ENCODE measurements at places on chromosomes 16 and 17.

DNA sequence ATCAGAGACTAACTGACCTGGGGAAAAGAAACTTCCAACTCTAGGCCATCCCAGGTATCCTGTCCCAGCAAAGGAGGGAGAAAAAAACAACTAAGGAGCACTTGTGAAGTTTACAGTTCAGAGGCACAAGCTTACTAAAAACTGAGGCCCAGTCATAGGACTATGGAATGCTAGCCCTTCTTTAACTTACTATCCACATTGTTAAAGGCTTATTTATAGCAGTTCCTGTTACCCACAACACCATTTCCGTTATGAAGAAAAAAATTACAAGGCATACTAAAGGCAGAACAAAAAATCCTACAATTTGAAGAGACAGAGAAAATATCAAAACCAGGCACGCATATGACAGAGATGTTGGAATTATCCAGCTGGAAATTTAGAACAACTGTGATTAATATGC lies 159.1 kb downstream of the CDH11 start:
- no peak for DNase-seq

DNA sequence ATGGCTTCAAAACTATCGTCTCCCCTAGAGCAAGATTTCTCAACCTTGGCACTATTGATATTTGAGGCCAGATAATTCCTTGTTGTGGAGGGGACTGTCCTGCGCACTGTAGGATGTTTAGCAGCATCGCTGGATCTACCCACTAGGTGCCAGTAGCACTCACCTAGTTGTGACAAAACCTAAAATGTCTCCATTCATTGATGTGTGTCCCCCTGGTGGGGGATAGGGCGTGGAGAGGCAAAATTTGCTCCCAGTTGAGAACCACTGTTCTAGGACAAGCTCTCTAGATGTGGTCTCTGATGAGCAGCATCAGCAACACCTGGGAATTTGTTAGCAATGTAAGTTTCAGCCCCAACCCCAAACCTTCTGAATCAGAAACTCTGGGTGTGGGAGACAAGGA lies 259.0 kb downstream of the XYLT1 start:
- DNase-seq, result no peak

DNA sequence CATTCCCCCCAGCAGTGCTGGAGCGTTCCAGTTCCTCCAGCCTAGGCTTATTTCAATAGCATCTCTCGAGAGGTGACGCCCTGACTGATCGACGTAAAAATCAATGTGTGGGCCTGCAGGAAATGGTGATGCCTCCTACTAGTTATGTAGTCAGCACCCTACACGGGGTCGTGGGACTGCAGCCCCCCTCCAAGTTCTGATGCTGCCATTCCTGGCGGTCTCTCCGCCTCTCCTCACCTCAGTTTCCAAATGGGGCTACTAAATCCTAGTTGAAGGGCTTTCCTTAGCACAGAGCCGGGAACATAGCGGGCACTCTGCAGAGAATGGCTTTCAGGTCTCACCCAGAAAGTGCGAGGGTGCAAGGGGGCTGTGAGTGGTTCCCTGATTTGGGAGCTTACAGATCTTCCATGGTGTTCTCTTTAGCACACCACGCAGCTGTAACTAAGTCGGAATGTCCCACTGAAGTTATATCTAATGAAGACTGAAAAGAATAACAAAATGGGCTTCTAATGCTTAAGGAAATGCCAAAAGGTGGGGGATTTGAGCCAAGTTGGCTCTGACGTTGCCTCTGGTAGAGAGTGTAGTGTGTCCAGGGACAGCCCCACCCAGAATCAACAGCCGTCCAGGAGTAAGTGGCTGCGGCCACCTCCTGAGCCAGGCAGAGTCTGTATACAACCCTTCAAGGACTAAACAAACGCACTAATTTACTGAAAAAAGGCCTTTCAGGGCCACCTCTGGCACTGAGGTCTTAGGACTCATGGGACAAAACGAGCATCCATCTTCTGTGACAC lies 299.7 kb upstream of the FOXF1 start:
- DNase-seq, result no peak

- peak; percentile 41 for DNase-seq
These were observed 23.2 kb downstream of the DYNC1LI2 start for GRCh38 chr16:66728117-66728787.

DNA sequence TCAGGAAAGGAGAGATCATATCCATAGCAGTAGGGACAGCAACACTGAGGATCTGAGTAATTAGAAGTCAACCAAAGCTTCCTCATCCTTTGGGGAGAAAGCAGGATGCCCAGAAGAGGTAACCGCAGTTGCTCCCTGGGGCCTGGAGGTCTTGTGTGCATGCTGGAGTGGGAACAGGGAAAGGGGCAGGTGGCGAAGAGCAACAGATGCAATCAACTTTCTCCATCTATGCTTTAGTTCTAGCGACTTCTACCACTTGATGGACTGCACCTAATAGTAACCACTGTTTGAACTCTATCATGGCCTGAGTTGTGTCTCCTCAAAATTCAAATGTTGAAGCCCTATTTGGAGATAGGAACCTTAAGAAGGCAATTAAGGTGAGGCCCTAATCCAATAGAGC lies 503.8 kb downstream of the NPIPA7 start:
- DNase-seq, result no peak

- peak; percentile 22 for DNase-seq
These were observed 19.7 kb downstream of the G6PC1 start for GRCh38 chr17:42920106-42920900.

GRCh38 chr17:65542610-65543009 lies 18.8 kb downstream of the AXIN2 start:
- DNase-seq, result no peak

DNA sequence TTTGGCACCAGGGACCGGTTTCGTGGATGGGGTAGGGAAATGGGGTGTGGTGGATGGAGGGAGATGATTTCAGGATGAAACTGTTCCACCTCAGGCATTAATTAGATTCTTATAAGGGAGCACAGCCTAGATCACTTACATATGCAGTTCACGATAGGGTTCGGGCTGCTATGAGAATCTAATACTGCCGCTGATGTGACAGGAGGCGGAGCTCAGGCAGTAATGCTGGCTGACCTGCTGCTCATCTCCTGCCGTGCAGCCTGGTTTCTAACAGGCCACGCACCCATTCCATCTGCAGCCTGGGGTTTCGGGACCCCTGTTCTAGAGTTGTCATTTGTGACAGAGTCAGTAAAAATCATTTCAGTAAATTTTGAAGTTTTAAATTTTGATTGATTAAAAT lies 99.7 kb downstream of the CHD9 start:
- peak; percentile 46 for DNase-seq

DNA sequence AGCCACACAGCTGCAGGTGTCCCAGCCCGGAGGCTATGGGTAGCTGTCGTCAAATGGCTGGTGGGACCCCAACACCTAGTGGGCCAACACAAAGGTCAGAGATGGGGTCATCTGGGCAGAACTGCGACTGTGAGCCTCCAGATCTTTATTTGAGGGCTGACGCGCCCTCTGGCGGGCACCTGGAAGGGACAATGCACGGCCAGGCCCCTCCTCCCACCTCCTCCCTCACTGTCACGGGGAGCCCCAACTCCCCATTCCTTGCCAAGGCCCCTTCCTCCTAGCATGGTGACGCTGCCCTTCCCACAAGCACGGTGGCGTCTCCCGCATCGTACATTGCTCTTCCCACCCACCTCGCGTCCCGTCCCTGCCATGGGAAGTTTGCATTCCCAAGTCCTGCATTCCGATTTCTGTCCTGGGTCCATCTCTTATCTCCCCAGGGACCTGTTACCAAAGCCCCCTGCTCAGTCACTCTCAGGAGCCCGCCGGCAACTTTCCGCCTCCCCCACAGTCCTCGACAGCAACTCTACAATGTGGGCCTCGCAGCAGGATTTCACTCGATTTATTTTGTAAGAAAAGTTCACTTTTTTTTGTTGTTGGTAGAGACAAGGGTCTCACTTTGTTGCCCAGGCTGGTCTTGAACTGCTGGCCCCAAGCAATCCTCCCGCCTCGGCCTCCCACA lies 1.0 kb downstream of the TLE7 start:
- DNase-seq, result no peak

GRCh38 chr17:1627982-1628855 lies at the start of gene SLC43A2:
Gene SLC43A2 (minus strand): TSS chr17:1628834. CDS start chr17:1627874, 960 bp downstream.
- DNase-seq, result peak; percentile 54

DNA sequence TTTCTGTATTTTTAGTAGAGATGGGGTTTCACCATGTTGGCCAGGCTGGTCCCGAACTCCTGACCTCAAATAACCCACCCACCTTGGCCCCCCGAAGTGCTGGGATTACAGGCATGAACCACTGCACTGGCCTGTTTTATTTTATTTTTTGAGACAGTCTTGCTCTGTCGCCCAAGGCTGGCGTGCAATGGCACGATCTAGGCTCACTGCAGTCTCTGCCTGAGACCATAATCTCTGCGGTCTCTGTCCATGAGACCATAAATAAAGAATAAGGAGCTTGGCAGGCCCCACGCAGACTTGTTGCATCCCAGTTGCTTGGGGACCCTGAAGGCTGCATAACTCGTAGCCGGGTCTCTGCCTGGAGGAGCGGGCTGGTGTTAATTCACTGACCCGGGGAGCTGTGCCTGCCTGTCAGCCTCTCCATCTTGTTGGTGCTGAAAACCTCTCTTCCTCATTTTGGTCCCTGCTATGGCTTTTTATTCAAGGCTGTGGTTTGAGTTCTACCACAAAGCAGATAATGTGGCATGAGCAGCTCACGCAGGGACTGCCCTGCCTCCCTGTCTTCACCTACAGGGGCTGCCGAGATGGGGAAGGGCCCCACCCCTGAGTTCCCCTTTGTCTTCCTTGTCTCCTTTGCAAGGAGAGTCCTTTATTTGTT lies 82.1 kb downstream of the MSI2 start:
- no peak for DNase-seq

DNA sequence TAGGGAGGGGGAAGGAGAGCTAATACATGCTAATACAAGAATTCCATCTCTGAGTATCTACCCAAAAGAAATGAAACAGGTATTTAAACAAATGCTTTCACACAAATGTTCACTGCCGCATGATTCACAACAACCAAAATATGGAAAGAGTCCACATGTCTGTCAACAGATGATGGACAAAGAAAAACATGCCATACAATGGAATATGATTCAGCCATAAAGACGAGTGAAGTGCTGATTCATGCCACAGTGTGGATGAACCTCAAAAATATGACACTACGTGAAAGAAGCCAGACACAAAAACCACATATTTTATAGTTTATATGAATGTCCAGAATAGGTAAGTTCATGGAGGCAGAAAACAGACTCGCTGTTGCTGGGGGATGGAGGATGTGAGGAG lies 321.4 kb downstream of the FOXL1 start:
- no peak for DNase-seq

DNA sequence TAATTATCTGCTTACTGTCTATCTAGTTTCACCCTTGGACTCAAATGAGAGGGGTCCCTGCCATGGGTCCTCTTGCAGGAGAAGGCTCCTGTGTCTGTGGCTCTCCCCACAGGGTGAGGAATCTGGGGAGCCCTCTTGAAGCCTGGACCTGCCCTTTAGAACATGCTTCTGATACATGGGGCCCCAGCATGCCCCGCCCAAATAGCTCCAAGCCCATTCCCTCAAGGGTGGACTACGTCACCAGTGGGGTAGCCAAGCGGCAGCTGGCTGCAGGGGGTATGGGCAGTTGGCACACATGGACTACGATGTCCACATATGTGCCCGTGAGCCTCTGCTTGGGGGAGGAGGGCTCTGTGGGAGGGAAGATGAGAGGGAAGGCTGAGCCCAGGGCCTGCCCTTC lies 39.3 kb downstream of the ARHGAP27 start:
- DNase-seq, result no peak

GRCh38 chr17:74892013-74892841 lies 1.2 kb downstream of the FADS6 start:
- peak; percentile 11 for DNase-seq

GRCh38 chr16:30458561-30459394 lies 13.1 kb upstream of the SEPHS2 start:
- DNase-seq, result no peak

GRCh38 chr17:78925662-78926555 lies 722 bp upstream of the TIMP2 start:
- no peak for DNase-seq

- DNase-seq, result no peak
These were observed 2.4 kb upstream of the TMEM204 start for GRCh38 chr16:1530883-1531637.

GRCh38 chr16:10868104-10868595 lies 8.9 kb upstream of the CIITA start:
- DNase-seq, result no peak

DNA sequence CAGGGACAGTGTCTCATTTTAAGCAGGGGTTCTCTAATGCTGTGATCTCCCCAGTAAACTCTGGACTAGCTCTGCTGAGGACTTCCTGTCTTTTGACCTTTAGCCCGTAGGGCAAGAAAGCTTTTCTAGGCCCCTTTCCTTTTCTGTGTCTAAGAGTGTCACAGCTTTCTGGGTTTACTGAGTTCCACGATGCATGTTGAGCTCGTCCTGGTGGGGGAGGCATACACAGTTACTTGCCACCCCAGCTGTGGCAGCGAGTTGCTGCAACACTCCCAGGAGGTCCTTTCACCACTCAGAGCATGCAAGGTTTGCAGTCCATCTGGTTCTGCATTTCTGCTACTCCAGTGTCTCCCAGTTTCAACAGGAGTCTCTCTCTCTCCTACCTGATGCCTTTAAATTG lies 23.7 kb downstream of the NOD2 start:
- DNase-seq, result no peak

- DNase-seq, result no peak
These were observed 11.8 kb downstream of the HID1 start for GRCh38 chr17:74960570-74961342.

DNA sequence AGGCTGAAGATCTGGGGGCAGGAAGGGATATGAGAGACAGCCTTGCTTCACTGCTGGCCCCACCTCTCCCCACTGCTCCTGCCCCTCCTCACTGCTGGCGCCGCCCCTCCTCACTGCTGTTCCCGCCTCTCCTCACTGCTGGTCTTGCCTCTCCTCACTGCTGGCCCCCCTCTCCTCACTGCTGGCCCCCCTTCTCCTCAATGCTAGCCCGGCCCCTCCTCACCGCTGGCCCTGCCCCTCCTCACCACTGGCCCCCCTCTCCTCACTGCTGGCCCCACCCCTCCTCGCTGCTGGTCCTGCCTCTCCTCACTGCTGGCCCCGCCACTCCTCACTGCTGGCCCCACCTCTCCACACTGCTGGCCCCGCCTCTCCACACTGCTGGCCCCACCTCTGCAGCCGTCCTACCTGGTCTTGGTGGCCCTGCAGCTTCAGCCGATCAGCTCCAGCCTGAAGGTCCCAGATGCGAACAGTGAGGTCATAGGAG lies 9.5 kb upstream of the PAM16 start:
- DNase-seq, result peak; percentile 3

- DNase-seq, result no peak
These were observed 20.2 kb upstream of the CPSF4L start for GRCh38 chr17:73281928-73282327.

DNA sequence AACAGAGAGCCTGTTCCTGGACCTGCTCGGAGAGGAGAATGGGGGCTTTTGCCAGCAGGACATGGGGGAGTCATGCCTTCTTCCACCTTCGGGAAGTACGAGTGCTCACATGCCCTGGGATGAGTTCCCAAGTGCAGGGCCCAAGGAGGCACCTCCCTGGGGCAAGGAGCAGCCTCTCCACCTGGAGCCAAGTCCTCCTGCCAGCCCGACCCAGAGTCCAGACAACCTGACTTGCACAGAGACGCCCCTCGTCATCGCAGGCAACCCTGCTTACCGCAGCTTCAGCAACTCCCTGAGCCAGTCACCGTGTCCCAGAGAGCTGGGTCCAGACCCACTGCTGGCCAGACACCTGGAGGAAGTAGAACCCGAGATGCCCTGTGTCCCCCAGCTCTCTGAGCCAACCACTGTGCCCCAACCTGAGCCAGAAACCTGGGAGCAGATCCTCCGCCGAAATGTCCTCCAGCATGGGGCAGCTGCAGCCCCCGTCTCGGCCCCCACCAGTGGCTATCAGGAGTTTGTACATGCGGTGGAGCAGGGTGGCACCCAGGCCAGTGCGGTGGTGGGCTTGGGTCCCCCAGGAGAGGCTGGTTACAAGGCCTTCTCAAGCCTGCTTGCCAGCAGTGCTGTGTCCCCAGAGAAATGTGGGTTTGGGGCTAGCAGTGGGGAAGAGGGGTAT lies 39.3 kb upstream of the IL21R start:
- DNase-seq, result no peak

Data from NCI-H510A treated with DMSO at 0.1 percent for 48 hours (cell line).